ENCODE measurements at places on chromosomes 1 and 21. TPM values are rescaled to one million over a fixed set of nuclear protein-coding genes. Genes with fewer than 3 reads are reported as not detected.
A peak's percentile ranks its signal among the peaks of the same experiment; 100 is the strongest.

- H3K4me3 ChIP-seq, result no peak overlapping the region
- H3K27me3 ChIP-seq, result peaks cover 68% of the 10 kb centered on the region
- H3K4me1 ChIP-seq, result no peaks in the 10 kb centered on the region
- H3K36me3 ChIP-seq, result peaks cover 3% of the 10 kb centered on the region
- DNase-seq, result peak; percentile 73
Measured at GRCh38 chr1:152110365-152110859, 4.8 kb downstream of the TCHH start.

DNA sequence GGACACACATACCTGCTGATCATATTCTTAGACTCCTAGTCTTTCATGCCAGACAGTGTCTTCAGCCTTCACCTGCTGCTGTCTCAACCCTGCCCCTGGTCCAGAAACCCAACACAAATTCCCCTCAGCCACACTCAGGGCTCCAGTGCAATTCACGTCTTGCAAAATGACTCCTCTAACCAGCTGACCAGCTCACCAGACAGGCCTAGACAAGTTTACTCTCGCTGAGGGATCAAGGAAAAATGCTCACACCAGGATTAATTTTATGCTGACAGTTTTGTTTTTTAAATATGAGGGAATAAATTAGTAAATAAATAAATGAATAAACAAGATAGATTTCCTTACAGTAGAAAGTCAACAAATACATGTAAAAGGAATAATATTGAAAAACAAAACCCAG is 28.5 kb downstream of the CCDC185 start:
- no peak overlapping the region for H3K4me3 ChIP-seq
- DNase-seq, result no peak
- H3K27ac ChIP-seq, result no peak overlapping the region
- H3K4me1 ChIP-seq, result no peaks in the 10 kb centered on the region
- H3K27me3 ChIP-seq, result no peaks in the 10 kb centered on the region

The NLRP3 gene
- not detected for total RNA-seq

The MMP23B gene
- 13.7 TPM for total RNA-seq

GRCh38 chr1:147545133-147545532 is 3.8 kb downstream of the BCL9 start:
- no peaks in the 10 kb centered on the region for H3K36me3 ChIP-seq
- H3K27ac ChIP-seq, result no peak overlapping the region
- peaks cover 11% of the 10 kb centered on the region for H3K4me1 ChIP-seq
- H3K4me3 ChIP-seq, result peak overlapping the region; percentile 43
- H3K27me3 ChIP-seq, result no peaks in the 10 kb centered on the region

- H3K36me3 ChIP-seq, result no peaks in the 10 kb centered on the region
- H3K27ac ChIP-seq, result no peak overlapping the region
- H3K4me1 ChIP-seq, result no peaks in the 10 kb centered on the region
- H3K4me3 ChIP-seq, result no peak overlapping the region
- DNase-seq, result no peak
Measured at GRCh38 chr1:160863774-160864131, 1.1 kb upstream of the CD244 start.
